ENCODE measurements at places on chromosomes 3 and 15.
A peak's percentile ranks its signal among the peaks of the same experiment; 100 is the strongest.

DNA sequence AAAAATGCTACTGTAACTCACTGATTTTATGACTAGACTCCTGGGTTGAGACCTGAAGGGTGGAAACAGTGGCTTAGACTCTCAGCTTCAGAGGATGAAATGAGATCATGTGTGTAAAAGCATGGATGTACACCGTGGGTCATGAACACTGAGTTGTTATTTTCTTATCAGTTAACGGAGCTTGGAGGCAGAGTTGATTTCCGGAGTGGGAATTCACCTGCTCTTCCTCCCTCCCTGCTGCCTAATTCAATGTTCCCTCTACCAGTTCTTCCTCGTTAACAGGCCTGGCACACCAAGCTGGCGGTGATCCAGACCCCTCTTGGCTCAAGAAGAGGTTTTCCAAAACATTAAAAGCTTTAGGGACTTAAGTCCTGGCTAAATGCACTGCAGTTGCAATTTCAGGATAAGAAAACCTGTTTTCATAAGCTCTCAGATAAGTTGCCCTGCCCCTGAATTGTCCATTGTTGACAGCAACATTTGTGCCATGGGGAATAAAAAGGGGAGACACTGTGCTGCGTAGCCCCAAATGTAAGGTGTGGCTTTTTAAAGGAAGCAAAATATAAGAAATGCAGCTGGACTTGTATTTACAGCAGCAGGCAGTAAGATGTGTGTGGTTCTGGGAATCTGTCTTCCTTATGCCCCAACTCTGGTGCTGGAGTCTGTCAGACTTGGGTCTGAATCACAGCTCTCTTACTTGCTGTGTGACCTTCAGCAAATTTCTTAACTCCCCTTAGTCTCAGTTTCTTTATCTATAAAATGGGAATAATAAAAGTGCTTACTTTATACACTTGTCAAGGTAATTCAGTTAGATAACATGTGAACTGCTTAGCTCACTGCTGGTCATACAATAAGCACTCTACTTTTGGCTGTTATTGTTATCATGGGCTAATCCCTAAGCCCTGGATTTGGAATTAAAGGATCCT is 9.9 kb downstream of the PDIA5 start:
- DNase-seq, result no peak

DNA sequence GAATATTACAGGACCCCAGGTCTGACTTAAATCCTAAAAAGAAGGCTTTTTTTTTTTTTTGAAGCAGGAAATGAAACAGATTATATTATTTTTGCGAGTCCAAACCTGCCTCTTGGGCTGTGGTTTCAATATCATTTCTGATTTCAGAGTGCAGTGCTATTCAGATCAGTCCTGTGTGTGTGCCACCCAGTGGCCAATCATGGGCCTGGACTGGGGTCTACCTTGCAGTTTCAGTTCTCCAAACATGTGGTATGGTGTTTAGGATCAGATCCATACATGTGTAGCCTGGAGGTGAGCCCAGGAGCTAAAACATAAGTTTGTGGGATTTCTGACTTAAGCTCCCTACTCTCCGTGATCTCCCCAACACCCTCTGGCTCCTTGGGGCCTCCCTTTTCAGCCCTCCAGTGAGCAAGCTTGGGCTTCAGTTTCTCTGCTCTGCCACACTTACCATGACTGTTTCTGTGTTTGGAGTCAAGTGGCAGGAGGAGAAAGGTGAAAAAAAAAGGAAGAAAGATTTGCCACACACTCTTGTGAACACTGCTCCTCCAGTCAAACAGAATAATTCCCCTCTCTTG is 12.1 kb upstream of the THSD4 start:
- peak; percentile 15 for DNase-seq

GRCh38 chr3:32841867-32842470 is 24.2 kb downstream of the TRIM71 start:
- no peak for DNase-seq

DNA sequence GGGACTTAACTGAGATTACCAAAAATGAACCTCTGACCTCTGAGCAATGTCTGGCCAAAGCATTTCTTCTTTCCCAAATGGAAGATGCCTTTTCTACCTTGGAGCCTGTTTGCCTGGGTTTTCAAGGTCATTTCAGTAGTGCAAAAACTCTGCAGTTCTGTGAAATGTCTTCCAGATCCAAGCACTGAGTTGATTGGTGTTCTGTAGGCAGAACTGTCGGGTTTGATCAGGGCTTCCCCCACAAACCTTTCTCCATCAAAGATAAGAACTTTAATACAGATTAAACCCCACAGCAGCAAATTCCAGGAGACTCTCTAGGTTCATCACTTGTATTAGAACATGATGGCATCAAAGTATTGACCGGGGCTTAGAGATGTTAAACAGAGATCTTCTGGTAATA is 192.7 kb upstream of the TOPAZ1 start:
- no peak for DNase-seq

DNA sequence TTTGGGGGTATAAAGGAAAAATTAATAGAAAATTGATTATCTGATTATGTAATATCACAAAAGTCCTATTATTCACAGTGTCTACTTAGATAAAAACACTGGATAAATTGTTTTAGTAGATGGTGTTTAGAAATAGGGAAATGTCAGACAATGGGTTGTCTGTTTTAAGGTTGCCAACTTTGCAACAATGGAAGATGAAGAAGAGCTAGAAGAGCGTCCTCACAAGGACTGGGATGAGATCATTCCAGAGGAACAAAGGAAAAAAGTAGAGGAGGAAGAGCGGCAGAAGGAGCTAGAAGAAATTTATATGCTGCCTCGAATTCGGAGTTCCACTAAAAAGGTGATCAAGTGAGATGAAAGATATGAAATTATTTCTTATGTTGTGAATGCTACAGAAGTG is 84.0 kb downstream of the CHD2 start:
- no peak for DNase-seq

DNA sequence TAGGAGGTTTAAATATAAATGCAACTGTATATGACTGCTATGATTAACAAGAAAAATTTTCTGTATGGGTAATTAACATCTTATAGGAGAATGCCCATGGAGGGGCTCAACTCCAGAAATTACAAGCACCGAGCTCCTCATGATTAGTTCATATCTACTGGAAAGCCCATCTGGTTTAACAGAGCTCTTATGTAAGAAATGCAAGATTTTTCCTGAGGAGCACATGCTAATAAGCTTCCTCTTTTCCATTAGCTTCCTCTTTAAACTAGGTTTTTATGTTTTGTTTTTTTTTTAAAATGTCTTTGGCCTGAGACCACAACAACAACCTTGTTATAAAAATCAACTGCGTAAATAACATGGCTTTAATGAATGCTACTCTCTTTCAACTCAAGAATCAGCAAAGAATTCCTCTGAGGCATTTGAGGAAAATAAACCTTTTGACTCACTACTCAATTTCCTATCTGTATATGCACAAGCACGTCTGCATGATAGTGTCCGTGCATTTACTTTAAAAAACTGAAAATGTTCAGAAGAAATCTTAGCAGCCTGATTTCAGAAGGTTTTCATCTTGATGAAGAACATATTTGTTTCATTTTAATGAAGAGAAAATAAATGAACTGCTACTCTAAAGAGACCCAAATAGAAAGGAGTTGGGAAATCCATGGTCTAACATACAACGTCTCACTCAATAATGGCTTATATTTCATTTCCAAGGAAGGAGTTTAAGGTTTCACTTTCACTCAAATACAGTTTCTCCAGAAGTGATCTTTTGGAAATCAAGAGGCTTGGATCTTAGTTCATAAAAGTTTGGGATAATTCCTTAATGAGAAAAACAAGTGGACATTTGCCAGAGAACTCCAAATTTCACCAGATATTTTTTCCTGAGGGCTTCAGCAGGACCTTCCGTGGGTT is 180.8 kb downstream of the KCNAB1 start:
- DNase-seq, result no peak

DNA sequence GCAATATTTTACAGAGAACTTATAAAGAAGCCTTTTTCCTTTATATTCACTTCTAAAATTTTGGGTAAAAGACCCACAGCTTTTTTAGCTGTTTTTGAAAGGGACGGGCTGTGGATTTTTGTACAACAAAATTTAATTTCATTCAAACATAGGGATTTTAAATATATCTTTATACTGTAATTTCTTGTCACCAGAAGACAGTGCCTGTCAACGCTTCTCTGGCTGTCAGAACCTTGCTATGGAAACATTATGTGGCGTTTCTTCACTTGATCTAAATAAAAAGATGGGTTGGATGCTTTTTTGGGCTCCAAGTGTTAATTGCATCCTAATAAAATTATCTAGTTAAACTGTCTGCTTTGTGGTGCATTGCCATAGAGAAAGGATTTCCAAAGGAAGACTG is 635.6 kb upstream of the ALCAM start:
- no peak for DNase-seq

- DNase-seq, result no peak
Measured at GRCh38 chr3:194732617-194733016, 46.9 kb downstream of the FAM43A start.

DNA sequence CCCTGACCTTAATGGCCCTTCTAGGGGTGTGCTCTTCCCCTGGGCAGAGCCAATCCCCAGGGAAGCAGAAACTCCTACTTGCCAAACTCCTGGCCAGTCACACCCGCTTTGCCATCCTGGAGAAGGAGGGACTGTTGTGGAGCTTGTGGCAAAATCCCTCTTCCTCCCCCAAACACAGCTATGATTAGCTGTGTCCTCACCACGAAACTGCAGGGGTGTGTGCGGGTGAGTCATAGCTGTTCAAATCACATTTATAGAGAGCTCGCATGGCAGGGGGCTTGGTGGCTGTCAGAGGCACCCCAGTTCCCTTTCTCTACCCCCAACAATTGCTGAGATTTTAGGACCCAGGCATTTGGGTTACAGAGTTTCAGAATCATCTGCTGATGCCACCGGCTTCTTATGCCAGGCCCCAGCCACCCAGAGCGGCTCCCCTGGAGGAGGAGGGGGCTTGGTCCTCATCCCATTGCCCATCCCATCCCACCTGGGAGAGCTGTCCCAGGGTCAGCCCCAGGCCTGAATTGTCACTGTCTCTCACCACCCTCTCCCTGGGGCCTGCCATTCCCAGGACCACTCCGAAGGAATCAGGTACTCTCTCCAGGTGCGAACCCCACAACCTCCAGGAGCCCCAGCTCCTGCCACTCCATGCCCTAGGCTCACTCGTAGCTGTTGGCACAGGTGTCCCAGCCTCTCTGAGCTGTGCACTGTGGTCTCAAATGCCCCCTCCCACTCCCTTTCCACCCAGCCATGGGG is 28.8 kb upstream of the MAGEF1 start:
- no peak for DNase-seq

- no peak for DNase-seq
Measured at GRCh38 chr3:19644405-19644804, 289.6 kb downstream of the EFHB start.

GRCh38 chr3:177013681-177014280 is 183.5 kb downstream of the TBL1XR1 start:
- no peak for DNase-seq

DNA sequence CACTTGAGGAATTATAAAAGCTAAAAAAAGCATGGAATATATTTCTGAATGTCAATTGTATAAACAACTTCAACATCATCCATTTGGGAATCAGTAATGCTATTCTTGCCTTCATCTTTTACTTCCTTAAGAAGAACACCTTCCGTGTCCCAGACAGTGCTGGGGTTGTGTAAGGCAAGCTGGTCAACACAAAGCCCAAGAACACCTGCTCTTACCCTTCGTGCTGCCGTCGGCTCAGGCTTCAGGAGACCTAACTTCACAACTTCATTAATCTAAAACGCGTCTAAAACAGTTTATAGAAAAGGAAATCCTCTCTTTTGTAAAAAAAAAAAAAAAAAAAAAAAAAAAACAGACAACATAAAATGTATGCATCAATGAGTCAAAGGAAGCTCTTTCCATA is 81.3 kb downstream of the ABI3BP start:
- DNase-seq, result no peak

DNA sequence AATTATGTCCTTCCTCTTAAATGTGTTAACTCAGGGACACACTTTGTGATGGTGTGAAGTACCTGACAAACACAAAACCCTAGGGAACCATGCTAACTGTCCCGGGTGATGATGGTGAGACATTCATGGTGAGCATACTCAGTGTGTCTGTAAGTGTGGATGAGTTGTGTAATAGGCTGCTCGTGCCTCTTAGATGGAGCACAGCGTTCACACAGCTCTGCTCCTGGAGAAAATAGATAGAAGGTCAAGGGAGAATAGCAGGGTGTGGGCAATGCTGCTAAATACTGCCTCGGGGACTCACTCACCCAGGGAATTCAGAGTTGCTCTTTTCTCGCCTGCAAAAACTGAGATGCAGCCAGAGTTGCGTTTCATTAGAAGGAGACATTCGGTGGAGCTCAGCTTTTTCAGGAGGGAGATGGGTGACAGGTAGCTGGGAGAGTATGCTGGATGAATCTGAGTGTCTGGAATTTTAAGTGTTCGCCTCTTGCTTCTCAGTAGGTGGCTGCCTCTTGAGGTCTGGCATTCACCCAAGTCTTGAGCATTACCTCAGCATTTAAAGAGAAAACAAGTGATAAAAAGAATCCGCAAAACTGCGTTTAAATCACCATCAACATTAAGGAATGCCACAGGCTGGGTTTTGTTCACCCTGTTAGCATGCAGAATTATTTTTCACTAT is 813.2 kb downstream of the AGBL1 start:
- no peak for DNase-seq

- DNase-seq, result no peak
Measured at GRCh38 chr3:49359623-49360022, 1.5 kb upstream of the GPX1 start.

- DNase-seq, result no peak
Measured at GRCh38 chr15:90049666-90050604, 48.8 kb downstream of the ZNF710 start.

DNA sequence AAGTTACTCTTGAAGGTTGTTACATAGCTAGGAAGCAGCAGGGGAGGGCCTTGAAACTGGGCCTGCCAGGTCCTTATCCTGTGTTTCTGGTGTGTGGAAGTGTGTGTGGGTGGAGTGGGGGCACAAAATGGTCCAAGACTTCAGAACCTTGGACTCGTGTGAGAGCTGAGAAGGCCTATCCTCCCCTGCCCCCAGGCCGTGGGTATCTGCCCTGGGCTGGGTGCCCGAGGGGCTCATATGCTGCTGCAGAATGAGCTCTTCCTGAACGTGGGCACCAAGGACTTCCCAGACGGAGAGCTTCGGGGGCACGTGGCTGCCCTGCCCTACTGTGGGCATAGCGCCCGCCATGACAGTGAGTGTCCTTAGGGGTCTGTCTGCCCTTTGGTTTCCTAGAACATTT is 4.5 kb downstream of the CHRD start:
- no peak for DNase-seq
